Activated CD4-positive, CD25-positive, alpha-beta regulatory T cell (primary cell): ENCODE measurements at places on chromosomes 5 and 9.

DNA sequence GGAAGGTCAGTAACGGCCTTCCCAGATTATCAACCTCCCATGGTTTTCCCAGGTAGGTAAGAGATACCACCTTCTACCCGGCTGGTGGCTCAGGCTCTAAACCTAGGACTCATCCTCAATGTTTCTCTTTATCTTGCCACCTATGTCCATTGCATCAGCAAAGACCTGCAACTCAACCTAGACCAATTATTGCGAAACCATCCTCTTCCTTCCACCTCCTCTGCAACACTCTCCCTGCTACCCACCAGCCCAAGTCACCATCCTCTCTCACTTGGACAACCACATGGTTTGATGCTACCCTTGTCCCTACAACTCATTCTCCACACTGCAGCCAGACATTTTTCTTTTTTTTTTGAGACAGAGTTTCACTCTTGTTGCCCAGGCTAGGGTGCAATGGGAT is 65.4 kb upstream of the GDNF start:
- DNase-seq, result no peak

DNA sequence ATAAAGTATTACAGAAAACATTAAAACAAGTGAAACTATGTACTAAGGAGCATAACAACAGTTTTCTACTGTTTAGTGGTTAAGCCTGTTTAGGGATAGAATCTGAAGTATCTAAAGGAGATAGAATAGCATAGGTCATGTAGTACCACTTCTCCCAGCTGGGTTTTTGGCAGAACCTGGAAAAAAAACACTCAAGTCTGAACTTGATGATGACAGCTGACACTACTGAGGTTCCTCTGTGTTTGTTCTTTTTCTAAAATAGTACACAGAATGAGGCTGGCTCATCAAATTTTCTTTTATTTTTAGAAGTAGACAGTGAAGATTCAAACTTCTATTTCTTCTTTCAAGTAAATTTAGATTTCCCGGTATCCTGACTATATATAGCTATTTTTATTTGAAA is 203.8 kb upstream of the ACO1 start:
- DNase-seq, result no peak

- DNase-seq, result no peak
Observed at GRCh38 chr9:129383019-129383560, 205.0 kb upstream of the IER5L start.

- no peak for DNase-seq
Observed at GRCh38 chr5:163437011-163437308, 435 bp upstream of the CCNG1 start.

GRCh38 chr5:66828548-66829357 is 232.6 kb downstream of the MAST4 start:
- DNase-seq, result peak; percentile 25

- DNase-seq, result peak; percentile 48
Observed at GRCh38 chr9:114155263-114155994, at the start of gene COL27A1. TSS of gene COL27A1 (plus strand) at chr9:114155537. CDS start at chr9:114155951, 414 bp downstream.

GRCh38 chr5:168219515-168220410 is 71.7 kb upstream of the WWC1 start:
- DNase-seq, result no peak

GRCh38 chr5:172414531-172415361 is 39.6 kb downstream of the SH3PXD2B start:
- no peak for DNase-seq

GRCh38 chr5:36590513-36591286 is 15.7 kb upstream of the SLC1A3 start:
- DNase-seq, result no peak

DNA sequence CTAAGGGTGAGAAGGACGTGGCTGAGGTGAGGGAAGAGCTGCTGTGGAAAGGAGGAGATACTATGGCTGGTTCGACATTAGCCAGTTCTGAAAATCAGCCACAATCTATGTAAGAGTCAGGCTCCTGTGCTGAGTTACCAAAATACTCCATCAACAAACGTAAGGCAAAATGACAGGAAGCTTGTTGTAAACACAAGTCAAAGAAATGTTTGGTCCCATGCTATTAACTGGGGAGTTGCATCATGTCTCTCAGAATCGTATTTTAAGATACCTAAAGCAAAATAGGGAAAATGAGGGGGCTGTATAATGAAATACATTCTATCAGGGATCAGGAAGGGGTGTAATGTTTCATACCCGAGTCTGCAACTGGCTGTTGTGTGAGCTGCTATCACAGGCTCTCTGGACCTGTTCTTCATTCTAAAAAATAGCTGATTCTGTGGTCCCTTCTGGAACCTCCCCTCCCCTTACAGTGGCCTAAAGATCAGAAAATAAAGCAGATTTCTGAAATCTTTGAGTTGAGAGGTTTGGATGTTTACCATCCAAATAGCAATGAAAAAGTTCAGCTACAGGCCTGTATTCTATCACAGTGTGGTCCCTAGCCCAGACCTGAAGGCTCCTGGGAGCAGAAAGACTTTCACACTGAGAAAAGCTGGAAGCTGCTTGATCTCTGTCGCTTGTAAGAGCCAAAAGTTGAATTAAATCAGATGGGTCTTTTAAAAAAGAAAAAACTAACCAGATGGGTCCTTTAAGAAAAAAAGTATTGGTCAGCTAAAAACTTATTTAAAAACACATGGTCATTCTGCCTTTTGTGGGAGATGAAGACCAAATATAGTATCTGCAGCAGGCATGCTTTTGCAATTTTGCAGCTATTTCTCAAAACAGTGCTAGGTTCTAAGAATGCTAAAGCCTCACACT is 97.8 kb upstream of the SMC5 start:
- no peak for DNase-seq

- DNase-seq, result no peak
Observed at GRCh38 chr5:91293131-91293530, 90.0 kb downstream of the ARRDC3 start.

DNA sequence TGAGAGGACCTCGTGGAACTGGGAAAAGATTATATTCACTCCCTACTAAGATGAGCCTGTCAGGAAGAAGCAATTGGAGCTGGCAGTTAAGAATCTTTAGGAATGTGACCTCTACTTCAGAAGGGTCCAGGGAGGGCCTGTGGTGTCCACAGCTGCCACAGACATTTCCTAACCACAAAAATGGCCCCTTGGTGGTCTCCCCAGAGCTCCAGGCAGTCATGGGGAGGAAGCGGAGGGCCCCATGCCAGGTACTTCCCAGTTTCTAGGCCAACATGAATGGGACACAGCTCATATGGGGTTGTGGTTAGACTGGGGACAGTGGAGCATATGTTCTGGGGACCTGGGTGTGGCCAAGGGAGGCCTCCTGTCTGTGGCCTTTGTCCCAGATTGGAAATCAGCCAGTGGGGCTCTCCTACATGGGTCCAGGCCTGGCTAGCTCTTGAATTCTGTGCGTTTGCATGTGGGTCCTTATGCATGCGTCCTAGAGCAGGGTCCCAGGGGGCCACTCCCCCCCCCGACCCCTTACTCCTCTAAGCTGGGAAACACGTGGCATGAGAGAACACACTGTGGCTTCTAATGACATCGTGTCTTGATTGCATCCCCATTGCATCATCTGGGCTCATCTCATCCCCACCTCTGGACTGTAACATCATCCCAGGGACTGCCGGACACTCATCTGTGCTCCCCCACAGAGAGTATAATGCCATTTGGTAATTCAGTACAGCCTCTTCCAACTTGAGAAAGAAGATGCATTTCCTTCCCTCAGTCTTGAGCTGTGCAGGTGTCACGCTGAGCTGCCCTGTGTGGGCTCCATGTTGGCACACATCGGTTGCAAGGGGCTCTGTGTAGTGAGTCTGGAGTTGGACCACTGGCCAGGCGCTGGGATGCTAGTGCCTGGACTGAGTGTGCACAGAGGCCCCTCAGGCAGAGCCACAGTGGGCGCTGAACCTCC is 31.3 kb downstream of the IRF1 start:
- no peak for DNase-seq

- DNase-seq, result no peak
Observed at GRCh38 chr5:176934309-176934930, 35.3 kb upstream of the HK3 start.

DNA sequence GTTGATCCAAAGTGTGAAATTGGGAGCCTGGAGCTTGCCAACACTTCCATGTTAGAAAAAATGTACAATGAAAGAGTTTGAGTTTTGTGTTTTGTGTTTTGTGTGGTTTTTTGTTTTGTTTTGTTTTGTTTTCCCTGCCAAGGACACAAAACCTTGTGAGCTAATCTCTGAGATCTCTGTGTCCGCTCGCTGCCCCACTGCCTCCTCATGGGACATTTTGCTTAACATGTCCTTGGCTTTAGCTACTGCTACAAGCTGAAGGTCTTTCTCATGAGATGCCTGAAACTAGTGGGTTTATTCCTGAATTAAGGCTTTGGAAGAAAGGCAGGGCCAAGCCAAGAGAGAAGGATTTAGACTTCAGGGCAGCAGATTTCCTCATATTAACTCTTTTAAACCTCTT is 7.3 kb upstream of the JAKMIP2 start:
- DNase-seq, result no peak

- DNase-seq, result no peak
Observed at GRCh38 chr5:151338734-151339133, 8.6 kb downstream of the SLC36A2 start.

DNA sequence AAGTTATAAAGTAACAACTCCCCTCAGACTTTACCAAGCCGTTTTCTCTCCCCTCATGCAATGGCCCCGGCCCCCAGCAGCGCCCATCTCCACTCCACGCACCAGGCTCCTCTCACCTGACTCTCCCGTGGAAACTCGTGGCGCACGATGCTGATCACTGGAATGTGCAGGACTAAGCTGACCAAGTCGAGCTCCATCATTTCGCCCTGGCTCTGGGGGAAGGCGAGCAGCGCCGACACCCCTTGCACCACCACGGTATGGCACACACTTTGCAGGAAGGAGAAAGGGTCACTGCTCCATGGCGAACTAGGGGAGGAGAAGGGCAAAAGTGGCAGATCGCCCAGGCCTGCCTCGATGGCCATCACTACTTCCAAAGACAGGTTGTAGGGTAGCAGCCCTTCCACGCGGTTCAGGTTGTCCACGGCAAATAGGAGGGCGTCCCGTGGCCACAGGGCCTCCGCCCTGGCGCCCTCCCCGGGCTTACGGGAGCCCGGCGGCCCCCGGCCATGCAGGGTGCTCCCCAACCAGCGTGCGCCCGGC is 1.2 kb downstream of the GRIN3A start:
- DNase-seq, result no peak

GRCh38 chr5:99308131-99308530 is 379.3 kb upstream of the CHD1 start:
- no peak for DNase-seq

GRCh38 chr5:111998871-111999270 is 241.9 kb upstream of the NREP start:
- no peak for DNase-seq

DNA sequence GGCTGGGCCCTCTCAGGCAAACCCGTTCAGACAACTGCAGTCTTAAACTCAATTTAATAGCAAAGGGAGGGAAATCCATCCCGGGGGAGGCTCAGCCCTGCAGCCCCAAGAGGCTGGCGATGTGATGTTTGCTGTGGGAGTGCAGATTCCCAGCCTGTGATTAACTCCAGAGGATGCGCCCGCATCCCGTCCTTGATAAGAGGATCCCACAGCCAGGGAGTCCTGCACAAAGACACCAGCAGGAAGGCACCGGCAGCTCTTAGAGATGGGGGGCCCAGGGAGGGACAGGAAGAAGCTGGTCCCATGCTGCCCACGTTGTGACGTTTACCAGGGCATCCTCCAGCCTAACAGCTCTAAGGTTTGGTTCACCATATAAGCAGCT is 64.7 kb downstream of the MRPL36 start:
- DNase-seq, result no peak

DNA sequence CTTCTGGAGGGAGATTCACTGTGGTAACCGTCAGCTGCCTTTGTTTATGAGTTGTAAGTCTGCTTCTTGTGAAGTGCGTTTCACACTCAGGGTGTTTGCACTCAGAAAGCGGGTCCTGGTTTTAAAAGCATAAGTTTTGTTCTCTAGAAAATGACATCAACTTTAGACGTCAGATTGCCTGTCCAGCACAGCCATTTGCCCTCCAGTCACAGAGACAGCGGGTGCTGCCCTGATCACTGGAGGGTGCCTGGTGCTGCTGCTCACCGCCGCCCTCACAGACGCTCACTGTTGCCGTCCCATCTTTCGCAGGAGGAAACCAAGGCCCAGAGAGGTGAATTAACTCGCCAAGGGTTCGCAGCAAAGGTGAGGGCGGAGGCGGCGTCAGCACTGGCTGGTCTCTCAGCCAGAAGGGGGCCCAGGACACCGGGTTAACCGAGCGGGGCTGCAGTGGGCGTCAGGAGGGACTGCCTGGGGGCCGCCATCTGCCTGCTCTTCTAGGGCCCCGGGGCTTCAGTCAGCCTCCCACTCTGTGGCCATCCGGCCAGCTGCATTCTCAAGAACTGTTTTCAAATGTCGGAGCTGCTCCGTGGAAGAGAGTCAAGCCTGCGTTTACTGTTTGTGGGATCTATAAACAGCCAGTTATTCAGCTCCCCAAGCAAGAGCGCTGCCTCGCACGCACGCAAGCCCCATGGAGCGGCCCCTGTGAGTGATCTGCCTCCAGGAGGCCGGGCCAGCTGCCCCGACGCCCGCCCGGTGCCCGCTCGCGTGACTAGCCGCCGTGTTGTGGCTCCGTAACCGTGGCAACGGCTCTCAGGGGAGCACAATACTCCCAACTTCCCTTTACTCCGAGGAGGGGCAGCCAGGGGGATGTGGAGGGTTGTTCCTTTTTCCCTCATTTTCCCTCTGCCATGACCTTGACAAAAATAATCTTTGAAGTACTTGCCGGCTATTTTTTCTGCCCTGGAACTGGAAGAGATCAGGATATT is 43.4 kb upstream of the EXOC3 start:
- DNase-seq, result no peak

- no peak for DNase-seq
Observed at GRCh38 chr5:55101556-55102276, 730 bp upstream of the GZMA start.

- no peak for DNase-seq
Observed at GRCh38 chr5:15266229-15266628, 233.8 kb upstream of the FBXL7 start.

DNA sequence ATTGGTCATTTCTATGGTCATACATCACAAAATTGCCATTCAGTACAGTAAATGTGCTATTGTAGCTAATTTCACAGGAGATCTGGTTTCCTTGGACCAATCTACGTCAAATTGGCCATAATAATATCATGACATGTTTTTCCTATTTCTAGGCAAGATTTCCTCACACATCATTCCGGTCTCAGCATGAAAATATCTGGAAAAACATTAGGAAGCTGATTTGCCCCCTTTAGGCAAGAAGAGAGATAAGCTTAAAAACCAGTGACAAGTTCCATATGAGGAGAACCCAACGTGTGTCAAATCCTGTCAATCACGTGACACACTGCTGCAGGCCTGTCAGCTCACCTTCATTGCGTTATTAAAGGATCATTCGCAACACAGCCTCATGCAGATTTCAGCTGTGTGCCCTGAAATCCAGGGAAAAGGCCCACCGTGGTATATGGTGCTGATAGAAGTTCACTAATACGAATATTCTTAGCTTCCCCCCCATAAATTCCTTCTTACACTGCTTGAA is 153.3 kb downstream of the ST8SIA4 start:
- no peak for DNase-seq

- DNase-seq, result no peak
Observed at GRCh38 chr9:29211003-29211579, 1637.8 kb upstream of the C9orf72 start.

DNA sequence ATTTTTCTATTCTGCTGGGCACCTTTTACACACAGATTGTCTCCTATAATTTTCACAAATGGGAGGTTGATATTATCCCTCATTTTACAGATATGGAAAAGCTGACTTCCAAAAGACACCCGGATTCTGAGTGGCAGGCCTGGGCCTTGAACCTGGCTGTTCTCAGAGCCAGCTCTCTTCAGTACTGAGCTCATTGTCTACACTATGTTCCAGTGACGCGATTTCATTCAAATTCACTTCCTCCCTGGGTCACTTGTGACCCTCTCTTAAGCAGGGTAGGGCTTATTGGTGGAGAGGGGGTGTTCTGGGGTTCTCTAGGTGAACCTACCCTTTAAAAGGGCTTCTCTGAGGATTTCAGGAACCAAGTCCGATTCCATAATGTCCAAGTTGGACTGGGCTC is 70.2 kb downstream of the ANKRD33B start:
- no peak for DNase-seq
